Activated T-helper 2 cell treated with anti-CD3 and anti-CD28 coated beads, Interferon-gamma antibody, Interleukin-2, Interleukin-4, amounts not matched to agents 10 μg/mL and 5 μg/mL and 100 μg/mL, durations not matched to agents 14 hours and 24 hours and 36 hours (primary cell): ENCODE measurements at places on chromosomes 13 and 19.

- DNase-seq: peak; percentile 66
Measured at GRCh38 chr19:44753932-44754749, 5.6 kb downstream of the BCL3 start.

- no peak for DNase-seq
Measured at GRCh38 chr13:41428155-41428554, 29.2 kb upstream of the RGCC start.

- DNase-seq: no peak
Measured at GRCh38 chr19:35310811-35311465, 18.0 kb upstream of the CD22 start.

GRCh38 chr13:22903925-22904324 is 276.9 kb upstream of the SGCG start:
- no peak for DNase-seq

GRCh38 chr13:36431204-36432105 is 840 bp upstream of the CCNA1 start:
- no peak for DNase-seq

GRCh38 chr19:14890643-14891379 is 4.9 kb upstream of the OR7A17 start:
- DNase-seq: no peak

DNA sequence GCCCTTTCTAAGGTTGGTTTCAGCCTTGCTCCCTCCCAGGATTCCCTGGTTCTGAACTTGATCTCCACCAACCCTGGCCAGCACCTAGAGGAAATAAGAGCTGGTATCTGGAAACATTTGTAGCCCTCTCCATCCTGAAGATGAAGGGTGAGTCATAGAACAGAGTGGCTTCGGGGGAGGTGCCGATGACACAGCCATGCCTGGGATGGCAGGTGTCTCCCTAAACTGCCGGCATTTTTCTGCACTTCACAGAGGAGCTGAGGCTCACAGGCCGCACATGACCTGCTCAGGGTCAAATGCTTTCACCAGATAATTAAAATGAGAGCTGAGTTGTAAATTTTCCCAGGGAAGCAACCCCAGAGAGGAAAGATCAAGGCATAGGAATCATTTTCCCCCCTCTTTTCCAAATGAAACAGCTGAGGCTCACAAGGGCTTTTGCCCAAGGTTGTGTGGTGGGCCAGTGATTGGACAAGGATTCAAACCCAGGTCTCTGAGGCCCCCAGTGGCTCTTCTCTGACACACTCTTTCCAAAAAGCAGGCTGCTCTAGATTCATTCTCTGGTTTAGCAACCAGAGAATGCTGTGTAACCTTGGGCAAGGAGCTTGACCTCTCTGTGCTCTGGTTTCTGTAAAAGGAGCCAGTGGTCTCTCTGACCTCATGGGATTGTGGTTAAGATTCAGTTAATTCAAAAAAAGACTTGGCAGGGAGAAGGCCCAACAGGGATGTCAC is 1.2 kb upstream of the SLC25A42 start:
- no peak for DNase-seq

DNA sequence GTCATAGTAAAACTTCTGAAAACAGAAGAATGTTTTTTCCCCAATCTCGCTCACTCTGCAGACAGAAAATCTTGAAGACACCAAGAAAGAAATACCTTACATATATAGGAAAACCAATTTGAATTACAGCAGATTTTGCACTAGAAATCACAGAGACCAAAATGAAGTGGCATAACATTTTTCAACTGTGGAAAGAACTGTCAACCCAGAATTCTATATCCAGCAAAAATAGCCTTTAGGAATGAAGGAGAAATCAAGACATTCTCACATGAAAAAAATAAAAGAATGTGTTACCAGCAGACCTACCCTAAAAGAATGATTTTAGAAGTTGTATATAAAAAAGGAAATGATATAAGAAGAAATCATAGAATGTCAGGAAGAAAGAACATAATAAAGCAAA is 28.7 kb downstream of the CCDC122 start:
- DNase-seq: no peak
